Motor neuron (in vitro differentiated cells): ENCODE measurements at places on chromosomes 16 and 17. TPM values are rescaled to one million over a fixed set of nuclear protein-coding genes. Genes with fewer than 3 reads are reported as not detected.

Gene MT1F
- 11.3 and 13.3 TPM in 2 replicates for total RNA-seq

Gene SDK2
- 1.5 and 2.0 TPM in 2 replicates for total RNA-seq

Gene SECTM1
- total RNA-seq: 0.23 and 0.31 TPM in 2 replicates

Gene PHOSPHO1
- 54.5 and 67.9 TPM in 2 replicates for total RNA-seq

Gene CDH11
- total RNA-seq: 26.9 and 27.5 TPM in 2 replicates

Gene ARHGAP23
- total RNA-seq: 5.2 and 5.4 TPM in 2 replicates

Gene HIGD1B
- 0.73 and 1.00 TPM in 2 replicates for total RNA-seq

Gene DHX58
- total RNA-seq: 9.5 and 9.8 TPM in 2 replicates

Gene LPO
- 0.08 and 0.14 TPM in 2 replicates for total RNA-seq

Gene ITGAD
- not detected in 2 replicates for total RNA-seq

Gene RHBDF1
- 14.2 and 15.2 TPM in 2 replicates for total RNA-seq

GRCh38 chr17:2058586-2059546, 4.0 kb downstream of the HIC1 start:
- no peak for ATAC-seq

DNA sequence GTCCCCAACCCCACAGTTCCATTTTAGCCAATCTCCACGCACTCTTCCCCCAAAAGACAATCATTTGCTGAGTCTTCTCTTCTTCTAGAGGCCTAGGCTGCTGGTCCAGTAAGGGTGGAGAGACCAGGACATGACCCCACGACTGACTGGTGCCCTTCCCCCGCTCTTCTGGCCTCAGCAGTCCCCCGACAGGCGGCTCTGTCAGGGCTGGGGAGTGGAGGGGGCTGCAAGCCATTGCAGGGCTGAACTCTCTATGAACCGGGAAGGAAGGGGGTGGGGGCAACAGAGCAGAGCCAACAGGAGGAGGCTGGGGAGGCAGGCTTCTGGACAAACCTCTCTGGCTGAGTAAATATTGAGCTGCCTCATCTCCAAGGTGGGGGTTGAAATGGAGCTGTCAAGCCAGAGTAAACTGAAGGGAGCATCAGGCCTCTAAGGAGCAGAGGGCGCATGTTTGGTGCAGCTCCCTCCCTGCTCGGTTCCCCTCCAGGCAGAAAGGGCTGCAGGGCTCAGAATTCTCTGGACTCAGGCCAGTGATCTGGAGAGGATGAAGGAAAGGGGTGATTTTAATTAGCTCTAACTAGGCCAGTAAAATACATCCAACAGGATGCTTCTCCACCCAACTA, 8.7 kb downstream of the HOXB1 start:
- peak; percentile 94 for ATAC-seq

- no peak for ATAC-seq
These were observed 758.4 kb downstream of the CDH8 start for GRCh38 chr16:61277849-61278248.

DNA sequence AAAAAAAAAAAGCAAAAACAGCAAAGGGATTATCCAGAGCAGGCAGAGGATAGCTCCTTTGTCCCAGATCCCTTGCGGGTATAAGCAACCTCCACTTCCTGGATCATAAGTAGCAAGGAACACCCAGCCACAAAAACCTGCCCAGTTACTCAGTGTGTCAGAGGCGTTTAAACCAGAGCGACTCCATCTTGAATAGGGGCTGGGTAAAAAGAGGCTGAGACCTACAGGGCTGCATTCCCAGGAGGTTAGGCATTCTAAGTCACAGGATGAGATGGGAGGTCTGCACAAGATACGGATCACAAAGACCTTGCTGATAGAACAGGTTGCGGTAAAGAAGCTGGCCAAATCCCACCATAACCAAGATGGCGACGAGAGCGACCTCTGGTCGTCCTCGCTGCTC, 33.4 kb upstream of the HELZ start:
- ATAC-seq: no peak

GRCh38 chr16:4262303-4262835, 10.5 kb downstream of the TFAP4 start:
- no peak for ATAC-seq

DNA sequence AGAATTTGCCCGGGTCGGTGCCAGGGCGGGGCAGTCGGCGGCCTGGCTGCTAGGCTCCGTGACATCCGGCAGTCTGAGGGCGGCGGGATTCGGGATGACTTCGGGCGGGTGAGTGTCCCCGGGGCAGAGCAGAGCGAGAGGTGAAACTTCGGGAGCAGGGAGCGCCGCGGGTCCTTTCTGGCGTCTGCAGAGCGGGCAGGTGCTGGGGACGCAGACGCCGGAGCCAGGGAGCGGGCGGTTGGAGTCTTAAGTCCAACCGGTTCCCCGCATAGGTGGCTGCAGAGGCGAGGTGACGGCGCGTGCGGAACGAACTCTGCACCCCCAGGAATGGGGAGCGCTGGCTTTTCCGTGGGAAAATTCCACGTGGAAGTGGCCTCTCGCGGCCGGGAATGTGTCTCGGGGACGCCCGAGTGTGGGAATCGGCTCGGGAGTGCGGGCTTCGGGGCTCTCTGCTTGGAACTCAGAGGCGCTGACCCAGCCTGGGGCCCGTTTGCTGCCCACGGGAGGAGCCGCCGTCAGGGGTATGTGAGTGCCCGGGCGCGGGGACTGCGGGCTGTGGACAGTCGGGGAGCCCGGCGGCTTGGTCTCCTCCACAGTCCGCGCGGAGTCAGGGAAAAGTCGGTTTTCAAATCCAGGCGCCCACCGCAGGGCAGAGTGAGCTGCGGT, at the start of gene B4GALNT2:
TSS of gene B4GALNT2 (plus strand) at position 71 of the 666 bp plus-strand sequence. CDS start at position 95, 24 bp downstream.
- ATAC-seq: peak; percentile 20

- ATAC-seq: peak; percentile 5
These were observed 43.7 kb downstream of the USP22 start for GRCh38 chr17:20999044-20999573.

- ATAC-seq: no peak
These were observed 26.7 kb downstream of the BBS2 start for GRCh38 chr16:56493126-56493525.

GRCh38 chr17:31092475-31093064, 2.2 kb upstream of the NF1 start:
- ATAC-seq: no peak

GRCh38 chr16:57993438-57993837, 7.0 kb downstream of the ZNF319 start:
- no peak for ATAC-seq

DNA sequence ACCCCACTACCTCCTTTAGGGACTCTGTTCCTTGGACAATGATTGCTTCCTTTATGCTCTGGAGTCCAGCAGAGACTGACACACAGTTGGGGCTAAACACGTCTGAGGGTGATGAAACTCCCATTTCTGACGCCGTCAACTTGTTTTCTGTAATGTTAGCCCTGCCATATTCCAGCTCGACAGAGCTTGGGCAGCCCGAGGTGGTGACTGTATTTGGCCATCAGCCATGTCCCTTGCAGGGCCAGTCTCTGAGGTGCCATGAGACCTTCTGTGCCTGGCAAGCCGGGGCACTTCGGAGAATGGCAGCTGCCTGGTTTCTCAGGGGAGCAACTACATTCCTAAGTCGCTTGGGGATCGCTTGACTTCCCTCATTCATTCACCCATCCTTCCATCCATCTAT, 278.9 kb upstream of the TNRC6C start:
- ATAC-seq: no peak

- ATAC-seq: no peak
These were observed 109.9 kb upstream of the DNAH9 start for GRCh38 chr17:11488407-11488806.

DNA sequence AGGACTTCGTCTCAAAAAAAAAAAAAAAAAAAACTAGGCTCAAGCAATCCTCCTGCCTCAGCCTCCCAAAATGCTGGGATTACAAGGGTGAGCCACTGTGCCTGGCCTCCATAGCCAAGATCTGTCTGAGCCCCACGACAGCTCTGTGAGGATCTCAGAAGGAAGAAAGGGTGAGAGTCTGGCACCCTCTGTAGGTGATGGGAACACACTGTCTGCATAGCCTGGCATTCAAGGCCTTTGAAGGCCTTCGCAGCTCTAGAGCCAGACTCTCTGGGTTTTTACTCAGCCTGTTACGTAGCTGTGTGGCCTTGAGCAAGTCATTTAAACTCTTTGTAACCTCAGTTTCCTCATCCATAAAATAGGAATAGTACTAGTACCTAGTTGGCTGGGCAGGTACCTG, 6.3 kb upstream of the XPO6 start:
- no peak for ATAC-seq

DNA sequence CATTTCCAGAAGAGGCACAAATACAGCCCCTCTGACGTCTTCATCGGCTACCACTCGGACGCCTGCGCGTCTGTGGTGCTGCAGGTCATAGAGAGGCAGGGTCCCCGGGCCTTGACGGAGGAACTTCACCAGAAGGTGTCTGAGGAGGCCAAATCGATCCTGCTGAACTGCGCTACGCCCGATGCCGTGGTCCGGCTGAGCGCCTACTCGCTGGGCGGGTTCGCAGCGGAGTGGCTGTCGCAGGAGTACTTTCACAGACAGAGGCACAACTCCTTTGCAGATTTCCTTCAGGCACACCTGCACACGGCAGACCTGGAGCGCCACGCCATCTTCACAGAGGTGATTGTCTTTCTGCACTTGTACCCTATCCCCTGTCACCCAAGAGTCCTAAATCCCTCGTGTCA, 67.0 kb upstream of the ENDOV start:
- no peak for ATAC-seq

- no peak for ATAC-seq
These were observed 486.5 kb upstream of the EEF2KMT start for GRCh38 chr16:5584109-5584508.

DNA sequence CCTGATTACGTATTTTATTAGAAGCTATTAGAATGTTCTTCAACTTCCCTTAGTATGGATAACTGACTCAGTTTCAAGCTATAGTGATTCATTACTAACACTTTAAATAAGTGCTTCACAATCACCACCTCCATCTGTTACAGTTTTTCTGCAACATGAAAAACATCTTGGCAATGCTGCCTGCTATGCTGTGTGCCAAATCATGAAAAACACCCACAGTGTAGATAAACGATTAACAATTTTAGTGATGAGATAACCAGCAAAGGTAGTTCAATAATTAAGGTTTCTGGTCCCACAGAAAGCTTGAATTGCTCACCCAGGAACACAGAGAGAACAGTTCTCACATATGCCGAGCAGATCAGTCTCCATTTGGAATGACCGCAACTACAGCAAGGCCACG, 51.4 kb upstream of the SLC25A19 start:
- no peak for ATAC-seq

DNA sequence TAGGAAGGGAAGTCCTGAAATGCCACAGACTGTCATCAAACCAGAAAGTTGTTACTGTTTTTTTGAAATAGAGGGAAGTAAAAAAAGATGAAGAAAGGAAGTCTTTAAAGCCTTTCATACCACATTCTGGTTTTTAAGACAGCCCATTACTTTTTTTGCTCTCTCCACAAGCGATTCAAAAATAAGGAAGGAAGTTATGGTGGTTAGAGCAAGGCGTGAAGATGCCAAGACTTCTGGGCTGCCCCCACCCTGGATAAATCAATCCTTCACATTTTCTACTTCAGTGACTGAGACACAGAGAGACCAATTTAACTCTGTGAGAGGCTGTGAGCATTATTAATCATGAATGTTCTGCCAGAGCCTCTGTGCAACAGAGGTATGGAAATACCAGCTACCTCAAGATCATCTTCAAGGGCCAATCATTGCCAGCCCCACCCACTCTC, 82.3 kb upstream of the BCAR1 start:
- no peak for ATAC-seq

GRCh38 chr16:5444189-5444588, 346.6 kb upstream of the EEF2KMT start:
- no peak for ATAC-seq

DNA sequence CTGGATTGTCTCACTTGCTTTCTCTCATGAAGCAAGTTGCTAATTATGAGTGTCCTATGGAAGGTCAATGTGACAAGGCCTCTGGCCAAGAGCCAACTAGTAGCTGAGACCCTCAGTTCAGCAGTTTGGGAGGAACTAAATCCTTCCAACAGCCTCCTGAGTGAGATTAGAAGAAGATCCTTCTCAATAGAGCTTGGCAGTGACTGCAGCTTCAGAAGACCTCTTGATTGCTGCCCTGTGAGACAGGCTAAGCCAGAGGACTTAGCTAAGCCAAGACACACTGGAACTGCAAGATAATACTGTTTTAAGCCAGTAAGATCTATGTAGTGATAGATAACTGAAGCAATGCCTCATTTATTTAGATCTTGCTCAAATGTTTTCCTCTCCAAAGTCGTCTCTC, 34.3 kb downstream of the PCTP start:
- ATAC-seq: no peak

DNA sequence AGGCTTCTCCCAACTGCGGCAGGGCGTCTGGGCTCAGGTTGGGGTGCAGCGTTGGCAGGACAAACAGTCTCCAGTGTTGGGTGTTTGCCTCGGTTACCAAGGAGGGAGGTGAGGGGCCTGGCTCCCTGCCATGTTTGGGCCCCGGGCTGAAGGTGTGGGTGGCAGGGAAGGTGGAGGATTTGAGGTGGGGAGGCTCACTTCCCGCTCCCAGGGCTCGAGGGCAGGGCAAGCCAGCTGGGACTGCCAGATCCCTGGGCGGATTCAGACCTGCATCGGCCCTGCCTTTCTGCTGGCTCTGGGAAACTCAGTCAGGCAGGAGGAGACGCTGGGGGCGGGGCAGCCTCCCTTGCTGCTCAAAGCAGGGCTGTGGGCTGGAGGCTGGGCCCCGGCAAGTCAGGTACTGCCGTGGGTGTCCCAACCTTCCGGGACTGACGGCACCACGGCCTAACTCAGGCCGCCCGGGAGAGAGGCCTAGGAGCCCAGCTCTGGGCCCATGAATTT, 31.3 kb upstream of the KRT17 start:
- ATAC-seq: peak; percentile 43

DNA sequence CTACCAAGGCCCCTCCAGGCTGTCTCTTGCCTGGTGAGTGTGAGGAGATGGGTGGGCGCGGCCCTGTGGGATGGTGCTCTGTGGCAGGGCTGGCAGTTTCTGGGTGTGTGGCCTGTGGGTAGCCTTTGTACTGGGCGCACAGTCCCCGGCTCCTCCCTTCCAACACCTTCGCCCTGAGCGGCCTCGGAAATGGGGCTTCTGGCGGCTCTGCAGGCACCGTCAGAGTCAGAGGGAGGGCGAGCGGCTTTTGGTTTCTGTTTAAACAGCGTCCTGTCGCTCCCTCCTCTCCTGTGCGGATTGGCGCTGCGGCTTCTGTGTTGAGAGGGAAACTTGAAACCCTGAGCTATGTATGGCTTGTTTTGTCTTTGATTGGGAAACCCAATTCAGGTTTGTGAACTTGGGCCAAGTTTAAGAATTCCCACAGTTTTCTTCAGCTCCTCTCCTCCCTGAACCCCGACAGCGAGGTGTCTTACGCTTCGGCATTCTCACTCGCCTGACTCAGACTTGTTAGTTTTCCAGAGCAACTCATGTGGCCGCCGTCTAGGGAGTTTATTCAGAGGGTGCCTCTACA, 8.3 kb upstream of the ZNF750 start:
- no peak for ATAC-seq

GRCh38 chr17:58272367-58273280, 8.1 kb downstream of the MPO start:
- no peak for ATAC-seq

DNA sequence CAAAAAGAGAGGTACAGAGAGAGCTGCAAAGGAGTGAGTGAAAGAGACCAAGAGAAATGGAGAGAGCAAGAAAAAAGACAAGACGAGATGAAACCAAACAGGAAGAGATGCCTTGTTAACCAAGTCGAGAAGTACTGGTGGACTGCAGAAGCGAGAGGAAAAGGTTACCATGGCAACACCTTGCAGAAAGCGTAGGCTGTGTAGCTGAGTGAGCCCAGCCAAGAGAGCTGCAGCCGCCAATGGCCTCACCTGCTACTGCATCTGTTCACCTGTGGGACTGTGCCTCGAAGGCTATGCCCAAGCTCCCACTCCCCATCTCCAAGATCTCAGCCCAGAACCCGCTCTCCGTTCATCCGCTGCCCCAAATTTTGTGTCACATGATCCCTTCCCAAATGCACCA, 161.3 kb downstream of the SLC39A11 start:
- no peak for ATAC-seq
